ENCODE measurements at places on chromosomes 7 and 10.

DNA sequence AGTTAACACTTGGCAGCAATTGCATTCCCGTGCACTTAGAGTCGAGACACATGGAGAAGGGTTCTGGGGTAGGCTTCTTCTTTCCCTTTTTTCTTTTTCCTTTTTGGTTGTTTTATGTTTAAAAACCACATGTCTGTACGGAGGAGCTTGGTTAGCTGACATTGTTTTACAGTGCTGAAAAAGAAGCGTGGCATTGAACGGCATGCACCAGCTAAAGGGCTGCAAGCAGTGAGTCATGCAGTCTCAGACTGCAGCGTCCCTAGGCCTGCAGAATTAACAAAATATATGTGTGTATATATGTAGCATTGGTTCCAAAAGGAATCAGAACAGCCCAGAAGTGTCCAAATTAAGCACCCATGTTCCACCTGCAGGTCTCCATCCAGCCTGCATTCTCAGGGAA lies 211.0 kb downstream of the TCF7L2 start:
- DNase-seq = no peak

DNA sequence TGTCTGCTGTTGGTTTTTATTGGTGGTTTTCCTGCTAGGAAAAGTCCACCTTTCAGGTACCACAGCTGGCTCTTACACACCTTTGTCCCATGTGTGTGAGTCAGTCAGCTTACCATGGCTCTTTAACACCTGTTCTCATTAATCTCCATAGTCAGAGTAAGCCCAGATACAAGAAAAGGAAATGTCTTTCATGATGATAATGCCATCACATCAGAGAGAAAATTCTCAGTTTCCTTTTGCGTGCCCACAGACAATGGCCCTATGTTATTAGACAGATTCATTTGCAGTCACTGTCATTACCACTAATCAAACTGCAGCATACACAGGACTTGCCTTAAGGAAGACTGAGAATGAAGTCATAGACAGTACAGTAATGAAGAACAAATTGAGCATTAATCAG lies 1583.6 kb upstream of the LRRTM3 start:
- no peak for DNase-seq

DNA sequence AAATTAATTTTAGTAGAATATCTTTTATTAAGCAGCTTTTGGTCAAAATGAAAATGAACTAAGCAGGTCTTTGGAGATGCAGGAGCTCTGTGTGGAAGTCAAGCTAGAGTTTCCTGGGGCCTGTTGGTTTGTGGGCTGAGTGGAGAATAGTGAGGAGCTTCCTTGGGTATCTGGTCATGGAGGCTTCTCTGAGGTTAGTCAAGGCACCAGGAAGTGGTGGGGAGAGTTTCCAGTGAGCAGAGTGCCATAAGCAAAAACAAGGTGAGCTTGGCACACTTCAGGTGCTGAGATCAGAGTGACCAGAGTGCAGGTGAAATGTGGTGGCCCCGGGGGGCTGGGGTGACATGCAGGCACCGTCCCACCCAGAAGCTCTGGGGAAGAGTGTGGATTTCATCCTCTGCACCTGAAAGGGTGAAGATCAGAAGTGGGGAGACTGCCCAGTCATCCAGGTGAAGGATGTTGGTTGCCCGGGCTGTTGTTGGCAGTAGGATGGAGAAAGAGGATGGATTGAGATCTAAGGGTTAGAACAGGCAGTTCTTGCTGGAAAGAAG lies 77.4 kb downstream of the WDR37 start:
- no peak for DNase-seq

DNA sequence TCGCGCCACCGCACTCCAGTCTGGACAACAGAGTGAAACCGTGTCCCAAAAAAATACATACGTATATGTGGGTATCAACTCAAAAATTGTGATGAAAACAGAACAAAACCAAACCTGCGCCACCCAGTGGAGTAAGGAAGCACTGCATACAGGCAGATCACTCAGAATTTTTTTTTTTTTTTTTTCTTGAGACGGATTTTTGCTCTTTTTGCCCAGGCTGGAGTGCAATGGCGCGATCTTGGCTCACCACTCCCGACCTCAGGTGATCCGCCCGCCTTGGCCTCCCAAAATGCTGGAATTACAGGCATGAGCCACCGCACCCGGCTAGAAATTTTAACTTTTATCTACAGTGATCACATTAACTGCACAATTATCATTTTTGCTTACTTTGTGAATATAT lies 9.1 kb upstream of the TMEM236 start:
- DNase-seq = peak; percentile 37

- no peak for DNase-seq
Measured at GRCh38 chr10:20494474-20494873, 402.6 kb downstream of the NEBL start.

GRCh38 chr7:13879994-13880686 lies 109.3 kb downstream of the ETV1 start:
- no peak for DNase-seq

GRCh38 chr7:64630496-64630895 lies 35.4 kb upstream of the ZNF107 start:
- DNase-seq = no peak

- no peak for DNase-seq
Measured at GRCh38 chr7:3747467-3747866, 446.4 kb downstream of the SDK1 start.

- DNase-seq = no peak
Measured at GRCh38 chr7:129160161-129160905, 15.8 kb downstream of the TSPAN33 start.

DNA sequence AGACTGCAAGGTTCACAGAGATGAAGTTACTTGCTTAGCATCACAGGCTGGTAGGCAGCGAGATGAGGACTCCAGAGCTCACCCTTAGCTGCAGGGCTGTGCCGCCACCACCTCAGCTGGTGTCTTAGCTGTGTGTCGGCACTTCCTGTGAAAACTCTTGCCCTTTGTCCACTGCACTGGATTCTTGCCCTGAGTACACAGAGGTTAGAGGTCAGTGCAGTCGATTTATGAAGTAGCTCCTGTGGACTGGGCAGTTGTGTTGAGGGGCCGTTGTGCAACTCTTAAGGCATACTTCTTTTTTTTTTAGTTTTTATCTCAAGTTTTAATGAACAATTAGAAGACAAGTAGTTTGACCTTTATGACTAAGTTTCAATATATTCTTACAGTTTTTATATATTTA lies 10.6 kb downstream of the NDUFB2 start:
- DNase-seq = no peak

- DNase-seq = no peak
Measured at GRCh38 chr10:71667387-71667752, 52.2 kb downstream of the C10orf105 start.

DNA sequence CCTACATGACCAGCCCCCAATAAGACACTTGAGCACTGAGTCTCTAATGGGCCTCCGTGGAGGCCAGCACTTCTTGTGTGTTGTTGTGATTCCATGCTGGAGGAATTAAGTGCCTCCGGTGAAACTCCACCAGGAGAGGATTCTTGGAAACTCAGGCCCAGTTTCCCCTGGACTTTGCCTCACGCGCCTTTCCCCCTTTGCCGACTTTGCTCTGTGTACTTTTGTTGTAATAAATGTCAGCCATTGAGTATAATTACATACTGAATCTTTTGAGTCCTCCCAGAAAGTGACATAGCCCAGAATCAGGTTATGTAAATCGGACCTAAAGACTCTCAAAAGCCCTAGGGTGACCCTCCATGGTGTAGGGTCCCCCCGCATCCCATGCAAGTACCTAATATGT lies 82.4 kb downstream of the DLG5 start:
- no peak for DNase-seq

DNA sequence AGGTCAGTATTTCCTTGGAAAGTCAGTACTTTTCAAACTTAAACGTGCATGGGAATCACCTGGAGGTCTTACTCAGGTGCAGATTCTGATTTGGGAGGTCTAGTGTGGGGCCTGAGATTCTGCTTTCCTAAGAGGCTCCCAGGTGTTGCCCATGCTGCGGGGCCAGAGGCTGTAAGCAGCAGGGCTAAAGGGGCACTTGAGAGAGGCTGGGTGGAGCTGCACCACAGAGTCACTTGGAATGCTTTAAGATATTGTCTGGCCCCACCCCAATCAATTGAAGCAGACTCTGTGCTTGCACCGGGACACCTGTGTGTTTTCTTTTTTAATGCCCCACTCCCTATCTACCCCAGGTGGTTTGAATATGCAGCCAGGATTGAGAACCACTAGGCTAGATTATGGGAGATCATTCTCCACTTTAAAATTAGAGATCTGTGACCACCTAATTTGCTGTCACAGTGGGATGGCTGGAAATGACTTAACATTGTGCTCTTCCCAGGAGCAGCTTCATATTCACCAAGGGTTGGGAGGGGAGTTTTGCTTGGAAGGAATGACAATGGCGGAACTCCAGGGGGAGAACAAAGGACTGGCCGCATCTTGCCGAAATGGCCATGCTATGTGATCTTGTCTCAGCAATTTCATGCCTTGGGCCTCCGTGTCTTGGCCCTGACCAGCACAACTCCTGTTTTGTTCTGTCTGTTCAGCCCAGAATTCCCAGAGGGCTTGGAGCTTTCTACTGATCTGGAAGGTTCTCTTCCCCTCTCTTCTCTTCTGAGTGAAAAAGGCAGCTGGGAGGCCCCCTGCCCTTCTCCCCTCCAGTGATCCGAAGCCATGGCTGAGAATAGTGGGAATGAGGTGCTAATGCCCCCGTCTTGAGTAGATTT lies 80.2 kb downstream of the FAM241B start:
- DNase-seq = no peak

GRCh38 chr10:120691625-120692024 lies 159.5 kb upstream of the WDR11 start:
- DNase-seq = no peak

DNA sequence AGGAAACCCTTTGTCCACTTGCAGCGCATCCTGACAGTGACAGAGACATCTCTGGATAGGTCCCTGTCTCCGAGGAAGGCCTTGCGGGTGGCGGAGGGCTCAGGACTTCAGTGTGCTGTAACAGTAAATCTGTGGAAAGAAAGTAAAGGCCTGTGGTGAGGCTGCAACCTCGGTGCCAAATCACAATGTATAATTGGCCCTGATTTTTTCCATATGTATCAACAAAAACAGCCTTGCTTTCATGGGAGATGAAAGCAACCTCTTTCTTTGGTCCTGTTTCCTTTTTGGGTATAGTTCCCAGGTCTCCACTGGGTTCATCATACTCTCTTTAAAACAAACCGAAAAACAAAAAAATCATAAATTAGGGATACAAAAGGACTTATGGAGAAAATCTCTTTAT lies 110.9 kb upstream of the BMPER start:
- no peak for DNase-seq

DNA sequence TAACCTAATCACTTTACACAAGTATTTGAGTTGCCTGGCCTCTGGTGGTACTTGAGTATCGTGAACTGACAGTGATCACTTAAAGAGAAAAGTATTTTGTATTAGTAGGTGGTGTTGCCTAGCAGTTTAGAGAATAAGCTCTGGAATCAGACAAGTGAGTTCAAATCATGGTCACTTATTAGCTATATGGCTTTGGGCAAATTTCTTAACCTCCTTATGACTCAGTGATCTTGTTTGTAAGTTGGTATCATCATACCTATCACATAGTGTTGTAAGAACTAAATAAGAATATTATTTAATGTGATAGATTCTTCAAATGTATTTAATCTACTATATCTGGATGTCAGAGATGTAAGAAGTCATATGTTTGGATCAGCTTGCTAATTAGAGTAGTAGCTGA lies 163.8 kb downstream of the RNF133 start:
- DNase-seq = no peak

DNA sequence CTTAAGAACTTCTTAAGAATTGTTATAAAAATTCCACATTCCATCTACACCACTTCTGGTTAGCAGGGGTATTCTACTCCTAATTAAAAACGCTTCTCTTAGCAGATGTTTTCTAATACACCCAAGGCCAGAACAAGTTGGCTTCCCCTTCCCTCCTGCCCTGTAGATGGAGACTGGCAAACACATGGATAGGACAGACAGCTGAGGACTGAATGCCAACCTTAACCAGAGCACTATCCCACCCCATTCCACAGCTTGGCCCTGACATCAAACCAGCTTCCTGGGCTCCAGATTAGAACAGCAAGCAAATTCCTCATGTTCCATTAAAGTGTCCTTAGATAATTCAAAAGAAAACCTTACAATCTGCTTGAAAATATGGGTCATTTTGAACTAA lies 56.6 kb upstream of the IL6 start:
- no peak for DNase-seq

DNA sequence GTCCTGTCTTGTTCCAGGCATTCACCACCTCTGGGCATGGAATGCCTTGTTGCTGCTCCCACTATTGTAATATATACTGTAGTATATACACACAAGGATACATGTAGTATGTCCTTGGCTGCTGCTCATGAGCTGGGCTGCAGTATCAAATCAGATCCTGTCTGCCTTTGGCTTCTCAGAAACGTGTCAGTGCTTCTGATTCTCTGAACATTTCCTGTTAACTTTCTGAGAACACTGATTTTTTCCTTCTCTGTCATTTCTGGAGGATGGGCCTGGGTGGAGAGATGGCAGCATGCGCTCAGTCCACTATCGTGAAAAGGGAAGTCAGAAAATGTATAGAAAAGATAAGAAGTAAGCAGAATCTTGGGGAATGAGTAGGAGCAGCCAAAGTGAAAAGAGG lies 12.2 kb downstream of the SFTPA2 start:
- DNase-seq = no peak

GRCh38 chr7:133431134-133431724 lies 178.4 kb downstream of the EXOC4 start:
- no peak for DNase-seq

GRCh38 chr7:73847941-73848723 lies 5.8 kb upstream of the METTL27 start:
- no peak for DNase-seq

DNA sequence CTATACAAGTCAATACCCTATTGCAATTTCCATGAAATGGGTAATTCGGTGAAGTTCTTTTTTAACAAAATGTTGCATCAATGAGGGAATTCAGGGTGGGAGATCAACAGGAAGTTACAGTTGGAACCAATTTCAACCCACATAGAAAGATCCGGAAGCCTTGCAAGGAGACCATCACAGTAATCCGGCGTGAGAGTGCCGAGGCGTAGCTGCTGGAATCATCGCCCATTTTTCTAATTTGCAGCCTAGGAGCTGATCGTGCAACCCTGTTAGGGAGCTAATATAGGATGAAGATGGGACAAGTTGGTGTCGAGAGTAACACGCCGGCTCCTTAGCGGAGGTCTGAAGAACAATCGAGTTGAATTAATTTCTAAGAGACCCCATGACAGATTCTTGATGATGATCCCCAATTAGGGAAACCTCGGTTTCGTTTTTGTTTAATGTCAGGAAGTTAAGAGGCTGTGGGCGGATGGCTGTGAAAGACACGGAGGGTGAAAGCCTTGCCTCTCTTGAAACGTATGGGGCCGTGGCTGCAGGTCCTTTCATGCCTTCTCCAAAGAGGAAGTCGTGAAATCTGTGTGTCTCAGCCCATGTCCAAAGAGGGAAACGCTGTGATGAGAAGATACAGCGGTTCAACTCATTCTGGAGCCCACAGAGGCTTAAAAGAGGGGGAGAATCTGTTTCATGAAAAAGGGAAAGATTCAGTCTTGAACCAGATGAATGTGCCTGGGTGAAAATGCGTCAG lies 51.2 kb upstream of the CARD11 start:
- peak; percentile 38 for DNase-seq

GRCh38 chr7:50795831-50796230 lies 13.1 kb upstream of the GRB10 start:
- DNase-seq = no peak
